ENCODE measurements at places on chromosomes 2 and 18.

DNA sequence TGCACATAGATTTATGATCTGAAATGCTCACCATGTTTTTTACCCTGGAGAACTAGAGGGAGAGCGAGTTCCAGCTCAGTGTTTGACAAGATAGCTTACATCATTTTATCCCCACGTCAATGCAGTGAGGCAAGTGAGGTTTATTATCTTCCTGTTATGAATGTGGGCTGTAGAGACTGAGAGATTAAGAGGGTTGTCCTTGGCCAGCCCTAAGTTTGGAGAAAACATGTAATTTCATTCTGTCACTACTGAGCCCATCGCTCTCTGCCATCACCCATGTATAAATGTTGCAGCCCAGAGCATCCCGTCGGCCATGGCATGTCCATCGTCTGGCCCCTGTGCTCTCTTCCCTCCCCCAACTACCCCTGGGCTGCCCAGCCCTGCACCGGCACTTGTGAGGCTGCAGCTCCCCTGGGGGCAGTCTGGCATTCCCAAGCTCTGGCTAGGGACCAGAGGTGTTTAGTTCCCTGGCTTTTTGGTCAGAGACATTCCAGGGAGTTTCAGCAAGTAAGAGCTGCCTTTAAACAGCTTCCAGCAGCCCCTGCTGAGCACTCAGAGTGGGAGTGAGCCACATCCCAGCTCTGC lies 136.7 kb downstream of the ANTXR1 start:
- no peak for DNase-seq

- no peak for DNase-seq
Observed at GRCh38 chr2:43984533-43984932, 11.3 kb downstream of the LRPPRC start.

- DNase-seq, result no peak
Observed at GRCh38 chr2:133411857-133412256, 156.4 kb downstream of the NCKAP5 start.

DNA sequence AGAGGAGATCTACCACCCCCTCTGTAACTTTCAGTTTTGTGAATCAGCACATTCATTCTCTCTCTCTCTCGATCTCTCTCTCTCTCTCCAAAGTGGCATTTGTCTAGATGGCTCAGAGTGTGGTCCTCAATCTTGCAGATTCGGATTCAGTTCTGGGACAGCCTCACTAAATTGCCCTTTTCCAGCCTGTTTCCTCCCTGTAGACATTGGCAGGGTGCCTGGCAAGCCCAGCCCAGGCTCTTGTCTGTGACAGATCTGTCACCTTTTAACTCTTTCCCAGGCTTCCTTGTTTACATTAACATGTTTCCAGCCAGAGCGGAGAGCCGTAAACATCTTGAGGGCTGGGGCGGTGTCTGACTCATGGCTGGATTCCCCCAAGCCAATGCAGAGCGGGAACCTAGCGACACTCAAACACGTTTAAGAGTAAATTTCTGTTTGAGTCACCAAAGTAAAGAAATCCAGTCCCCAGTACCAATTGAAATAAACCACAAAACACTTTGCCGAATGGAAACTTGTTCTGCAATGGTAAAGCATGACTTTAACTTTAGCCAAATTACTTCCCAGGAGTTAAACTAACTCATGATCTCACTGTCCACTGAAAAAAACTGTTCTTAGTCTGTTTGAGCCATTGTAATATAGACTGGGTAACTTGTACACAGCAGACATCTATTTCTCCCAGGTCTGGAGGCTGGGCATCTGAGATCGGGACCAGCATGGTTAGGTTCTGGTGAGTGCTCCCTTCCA lies 6.6 kb upstream of the CYP27C1 start:
- DNase-seq, result peak; percentile 33

DNA sequence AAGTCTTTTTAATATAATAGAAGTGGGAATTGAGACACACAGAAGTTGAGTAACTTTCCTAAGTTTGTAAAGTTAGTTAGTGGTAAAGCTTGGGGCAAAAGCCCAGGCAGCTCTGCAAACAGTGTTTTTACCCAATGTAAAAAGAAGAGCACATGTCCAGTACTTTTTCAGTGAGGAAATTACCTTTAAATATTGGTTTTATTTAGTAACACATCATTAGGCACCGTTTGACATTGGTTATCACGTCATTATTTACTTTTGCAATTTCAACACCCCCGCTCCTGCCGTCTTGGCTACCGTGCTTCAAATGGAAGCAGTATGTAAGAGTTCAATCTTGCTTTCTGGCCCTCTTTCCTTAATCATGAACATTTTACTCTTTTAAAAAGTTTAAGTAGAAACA lies 807.9 kb downstream of the EPHA4 start:
- no peak for DNase-seq

DNA sequence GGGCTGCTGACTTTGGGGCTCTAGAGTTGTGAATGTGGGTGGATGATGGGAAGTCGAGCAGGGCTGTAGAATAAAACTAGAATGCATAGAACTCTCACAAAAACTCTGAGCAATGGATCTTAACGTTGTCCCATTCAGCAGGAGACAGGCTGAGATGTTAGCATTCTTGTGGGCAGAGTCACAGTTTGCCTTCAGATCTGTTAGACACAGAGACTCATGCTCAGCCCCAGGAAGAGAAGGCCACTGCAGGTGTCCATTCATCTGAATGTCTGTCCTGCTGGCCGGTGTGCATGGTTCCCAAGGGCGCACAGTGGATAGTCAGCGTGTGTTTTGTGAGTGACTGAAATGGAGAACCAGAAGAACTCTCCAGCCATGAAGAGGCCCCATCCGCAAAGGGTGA lies 111.3 kb downstream of the TSN start:
- no peak for DNase-seq

DNA sequence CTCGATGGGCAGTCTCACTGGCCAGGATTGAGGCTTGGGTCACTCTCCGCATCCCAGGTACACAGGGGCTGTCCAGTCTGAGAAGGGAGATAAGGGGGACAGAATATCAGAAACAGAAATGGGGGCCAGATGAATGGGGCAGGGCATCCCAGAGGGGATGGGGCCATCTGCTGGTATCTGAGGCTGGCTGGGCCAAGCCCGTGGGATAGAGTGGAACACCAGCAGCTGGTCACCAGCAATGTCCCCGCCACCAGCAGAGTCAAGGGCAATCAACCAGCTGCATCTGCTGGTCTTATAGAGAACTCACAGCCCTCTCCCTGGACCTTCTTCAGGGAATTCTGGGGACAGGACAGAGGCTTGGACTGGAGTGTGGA lies 128.8 kb upstream of the HAAO start:
- no peak for DNase-seq

DNA sequence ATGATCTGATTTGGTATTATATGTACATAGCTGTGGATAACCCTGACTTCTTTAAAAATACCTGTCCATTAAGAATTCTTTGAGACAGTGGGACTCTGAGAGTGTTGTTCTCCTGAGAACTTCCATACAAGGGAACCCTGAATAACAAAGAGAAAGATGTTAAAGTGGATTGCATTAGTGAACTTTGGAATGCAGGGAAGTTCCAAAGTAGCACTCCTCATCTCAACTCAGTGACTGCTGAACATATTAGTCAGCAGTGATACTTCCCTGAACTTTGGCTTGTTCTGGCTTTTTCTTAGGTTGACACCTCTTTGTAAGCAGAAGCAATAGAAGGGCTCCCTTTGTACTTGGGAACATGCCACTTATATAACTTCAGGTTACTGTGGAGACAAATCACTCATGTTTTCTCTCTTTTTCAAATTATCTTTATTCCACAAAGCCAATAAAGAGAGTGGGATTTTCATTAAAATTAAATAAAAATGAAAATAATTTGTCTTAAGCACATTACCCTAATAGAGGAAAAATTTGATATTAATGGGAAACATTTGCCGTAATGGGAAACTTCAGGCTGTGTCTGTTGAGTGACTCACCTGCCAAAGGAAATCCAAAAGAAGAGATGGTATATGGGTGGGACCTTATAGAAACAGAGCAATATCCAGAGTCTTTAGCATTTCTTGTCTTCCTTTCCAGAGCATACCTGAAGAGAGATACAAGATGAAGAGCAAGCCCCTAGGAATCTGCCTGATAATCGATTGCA lies 33.3 kb downstream of the CFLAR start:
- DNase-seq, result no peak

DNA sequence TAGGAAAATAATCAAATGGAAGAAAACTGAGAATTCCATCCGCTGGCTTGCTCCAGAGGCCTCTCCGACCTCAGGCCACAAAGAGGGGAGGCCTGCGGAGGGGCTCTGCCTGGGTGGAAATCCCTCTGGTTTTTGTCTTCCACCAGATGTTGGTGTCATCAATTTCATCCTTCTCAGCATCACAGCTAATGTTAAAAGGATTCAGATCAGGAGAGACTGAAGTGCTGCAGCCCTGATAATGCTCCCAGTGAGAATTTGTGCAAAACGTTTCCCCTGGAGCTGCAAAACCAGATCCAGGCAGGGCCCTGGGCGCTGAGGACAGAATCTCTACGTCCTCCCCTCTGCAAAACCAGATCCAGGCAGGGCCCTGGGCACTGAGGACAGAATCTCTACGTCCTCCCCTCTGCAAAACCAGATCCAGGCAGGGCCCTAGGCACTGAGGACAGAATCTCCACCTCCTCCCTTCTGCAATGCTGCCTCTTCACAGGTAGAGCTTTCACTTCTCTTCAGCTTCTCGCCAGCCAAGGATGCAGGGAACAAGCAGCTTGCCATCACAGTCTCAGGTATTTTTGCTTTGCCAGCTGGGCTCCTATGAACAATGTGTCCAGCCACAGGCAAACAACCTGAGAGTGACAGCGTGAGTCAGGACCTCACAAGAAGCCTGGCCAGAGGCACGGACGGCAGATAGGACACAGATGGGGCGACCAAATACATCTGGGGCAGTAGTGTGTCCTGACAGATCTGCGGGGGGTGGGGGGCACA lies 81.2 kb downstream of the TMEM18 start:
- no peak for DNase-seq

- DNase-seq, result no peak
Observed at GRCh38 chr2:178208336-178208735, 14.0 kb downstream of the OSBPL6 start.

GRCh38 chr2:219408204-219408603 lies 10.0 kb upstream of the DES start:
- no peak for DNase-seq

DNA sequence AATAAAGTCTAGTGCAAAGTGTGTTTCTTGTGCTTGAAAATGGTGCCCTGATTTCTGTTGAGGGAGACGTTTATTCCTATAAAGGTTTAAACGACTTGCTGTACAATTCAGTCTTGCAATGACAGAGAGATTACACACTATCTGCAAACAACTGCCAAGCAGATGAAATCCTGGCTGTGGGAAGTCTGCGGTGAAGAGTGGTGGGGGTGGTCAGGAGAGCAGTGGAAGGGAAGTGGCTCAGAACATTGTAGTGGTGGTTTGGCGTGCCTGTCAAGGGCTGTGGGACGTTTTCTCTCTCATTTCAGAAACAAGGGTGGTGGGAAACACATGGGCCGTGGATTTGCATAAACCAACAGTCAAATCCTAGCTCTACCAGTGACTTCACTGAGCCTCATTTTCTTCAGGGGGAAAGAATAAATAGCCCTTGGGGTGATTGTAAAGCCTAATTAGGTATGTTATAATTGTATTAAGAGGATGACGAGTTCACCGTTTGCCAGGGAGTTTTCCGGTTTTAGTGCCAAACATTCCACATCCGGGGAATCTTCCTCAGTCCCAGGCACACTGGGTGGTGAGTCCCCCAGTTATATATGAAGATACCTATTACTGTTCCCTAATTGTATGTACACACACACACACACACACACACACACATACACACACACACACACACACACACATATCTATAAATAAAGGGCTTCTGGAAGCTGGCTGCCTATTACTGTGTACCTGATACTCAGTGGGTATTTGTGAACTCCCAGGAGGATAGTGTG lies 115.0 kb downstream of the SPTBN1 start:
- no peak for DNase-seq

DNA sequence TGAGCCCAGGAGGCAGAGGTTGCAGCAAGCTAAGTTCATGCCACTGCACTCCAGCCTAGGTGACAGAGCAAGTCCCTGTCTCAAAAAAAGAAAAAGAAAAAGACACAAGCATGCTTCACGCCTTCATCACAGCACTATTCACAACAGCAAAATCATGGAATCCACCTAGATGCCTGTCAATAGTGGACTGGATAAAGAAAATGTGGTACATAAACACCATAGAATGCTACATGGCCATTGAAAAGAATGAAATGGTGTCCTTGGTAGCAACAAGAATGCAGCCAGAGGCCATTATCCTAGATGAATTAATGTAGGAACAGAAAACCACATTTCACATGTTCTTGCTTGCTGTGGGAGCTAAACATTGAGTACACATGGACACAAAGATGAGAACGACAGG lies 392.6 kb downstream of the EIPR1 start:
- DNase-seq, result no peak

- no peak for DNase-seq
Observed at GRCh38 chr2:161373942-161374341, 42.2 kb upstream of the TBR1 start.

- DNase-seq, result peak; percentile 9
Observed at GRCh38 chr2:71130905-71131244, 441 bp downstream of the MPHOSPH10 start.

Measured in renal pelvis (tissue), 12 donors.